NCI-H2081 (cell line): ENCODE measurements at places on chromosomes 5 and 9.
A peak's percentile ranks its signal among the peaks of the same experiment; 100 is the strongest.

DNA sequence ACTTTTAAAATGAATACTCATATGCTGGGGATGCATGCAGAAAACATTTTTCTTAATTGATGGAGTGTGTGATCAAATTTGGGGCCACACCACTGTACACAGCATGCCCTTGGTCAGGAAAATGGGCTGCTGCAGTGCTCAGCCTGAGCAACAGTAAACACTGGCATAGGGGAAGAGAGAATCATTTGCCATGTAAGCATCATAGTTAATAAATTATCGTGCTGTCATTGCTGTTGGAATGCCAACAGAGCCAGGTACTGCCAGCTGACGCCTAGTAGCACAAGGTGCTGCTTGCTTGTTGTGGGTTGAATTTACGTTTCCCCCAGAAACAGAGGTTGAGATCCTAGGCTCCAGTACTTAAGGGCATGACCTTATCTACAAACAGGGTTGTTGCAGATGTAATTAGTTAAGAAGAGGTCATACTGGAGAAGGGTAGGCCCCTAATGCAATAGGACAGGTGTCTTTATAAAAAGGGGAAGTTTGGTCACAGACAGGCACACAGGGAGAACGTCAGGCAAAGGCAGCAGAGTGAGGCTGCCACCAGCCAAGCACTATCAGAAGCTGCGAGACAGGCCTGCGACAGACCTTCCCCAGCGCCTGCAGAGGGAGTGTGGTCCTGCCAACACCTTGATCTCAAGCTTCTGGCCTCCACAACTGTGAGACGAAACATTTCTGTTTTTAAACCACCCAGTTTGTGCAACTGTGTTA is 25.3 kb downstream of the DAP start:
- no peak for DNase-seq

- DNase-seq = no peak
Measured at GRCh38 chr9:89212171-89212570, 33.6 kb upstream of the SHC3 start.

- no peak for DNase-seq
Measured at GRCh38 chr9:36868586-36869282, 165.3 kb downstream of the PAX5 start.

DNA sequence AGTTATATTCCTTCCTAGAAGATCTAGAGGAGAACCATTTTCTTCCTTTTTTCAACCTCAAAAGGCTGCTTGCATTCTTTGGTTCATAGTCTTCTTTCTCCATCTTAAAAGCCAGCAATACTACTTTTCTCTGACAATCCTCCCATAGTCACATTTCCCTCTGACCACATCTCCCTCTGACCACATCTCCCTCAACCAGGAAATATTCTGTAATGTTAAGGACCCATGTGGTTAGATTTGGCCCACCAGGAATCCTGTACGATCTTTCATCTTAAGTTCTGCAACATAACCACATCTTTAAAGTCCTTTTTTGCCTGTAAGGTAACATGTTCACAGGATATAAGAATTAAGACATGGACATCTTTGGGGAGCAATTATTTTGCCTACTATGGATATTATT is 179.4 kb upstream of the SPEF2 start:
- DNase-seq = no peak

DNA sequence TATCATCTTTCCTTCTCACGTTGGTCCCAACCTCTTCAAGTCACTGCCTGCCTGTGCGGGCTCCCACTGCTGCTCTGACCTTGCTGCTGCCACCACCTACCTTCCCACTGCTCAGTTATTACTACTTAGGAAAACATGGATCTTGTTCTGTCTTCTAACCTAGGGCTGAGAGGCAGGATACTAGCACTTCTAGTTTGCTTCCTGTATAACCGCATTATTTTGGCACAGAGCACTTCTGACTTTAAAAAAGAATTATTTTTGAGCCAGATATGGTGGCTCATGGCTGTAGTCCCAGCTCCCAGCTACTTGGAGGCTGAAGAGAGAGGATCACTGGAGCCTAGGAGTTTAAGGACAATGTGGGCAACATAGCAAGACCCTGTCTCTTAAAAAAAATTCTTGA is 135.4 kb upstream of the GNA14 start:
- DNase-seq = no peak

GRCh38 chr5:135718151-135718550 is 116.3 kb upstream of the SLC25A48 start:
- no peak for DNase-seq

- no peak for DNase-seq
Measured at GRCh38 chr5:6371079-6371810, 7.1 kb downstream of the MED10 start.

DNA sequence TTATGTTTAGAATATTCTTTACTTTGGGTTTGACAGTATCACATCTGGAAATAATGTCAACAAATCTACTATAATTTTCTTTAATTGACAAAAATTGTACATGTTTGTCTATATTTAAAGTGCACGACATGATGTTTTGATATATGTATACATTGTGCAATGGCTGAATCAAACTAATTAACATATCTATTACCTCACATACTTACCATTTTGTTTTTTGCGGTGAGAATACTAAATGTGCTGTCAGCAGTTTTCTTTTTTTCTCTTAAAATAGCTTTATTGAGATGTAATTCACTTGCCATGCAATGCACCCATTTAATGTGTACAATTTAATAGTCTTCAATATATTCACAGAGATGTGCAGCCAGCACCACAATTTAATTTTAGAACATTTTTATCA is 10.6 kb upstream of the C6 start:
- no peak for DNase-seq

DNA sequence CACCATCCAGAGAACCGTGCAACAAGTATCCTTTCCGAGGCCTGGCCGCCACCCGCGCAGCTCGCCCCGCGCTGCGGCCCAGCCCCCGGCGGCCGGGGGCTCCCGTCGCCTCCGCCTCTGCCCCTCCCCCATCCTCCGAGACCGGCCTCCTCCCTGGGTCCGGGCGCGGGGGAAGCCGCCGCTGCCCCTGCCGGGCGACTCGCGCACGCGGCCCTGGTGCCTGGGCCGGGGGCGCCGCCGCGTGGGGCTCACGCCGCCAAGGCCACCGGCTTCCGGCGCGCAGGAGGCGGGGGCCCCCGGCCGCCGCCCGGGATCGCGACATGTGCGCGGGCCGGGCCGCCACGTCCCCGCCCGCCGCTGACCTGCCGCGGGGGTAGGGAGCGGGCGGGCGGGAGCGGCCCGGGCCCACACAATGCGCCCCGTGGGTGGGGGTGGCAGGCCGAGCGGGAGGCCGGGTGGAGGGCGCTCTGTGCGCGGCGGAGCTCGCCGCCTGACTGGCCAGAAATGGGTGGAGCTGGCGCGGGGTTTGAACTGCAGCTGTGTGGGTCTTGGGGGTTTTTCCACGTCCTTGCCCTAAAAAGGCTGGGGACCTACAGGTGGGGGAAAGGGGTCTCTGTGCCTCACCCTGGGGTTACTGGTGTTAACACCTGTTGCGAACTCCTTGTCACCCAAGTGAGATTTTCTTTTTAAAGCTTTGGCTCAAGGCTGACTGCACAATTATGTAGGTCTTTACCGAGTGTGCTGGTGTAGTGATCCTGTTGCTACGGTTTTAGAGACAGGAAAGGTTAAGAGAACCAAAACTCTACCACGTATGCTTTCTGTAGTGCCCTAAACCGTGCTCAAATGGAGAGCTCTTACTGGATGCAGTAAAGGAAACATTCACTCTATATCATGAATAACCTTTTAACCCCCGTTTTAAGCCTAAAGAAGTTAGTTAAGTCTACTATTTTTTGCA is 32.3 kb downstream of the TNPO1 start:
- DNase-seq = peak; percentile 11

DNA sequence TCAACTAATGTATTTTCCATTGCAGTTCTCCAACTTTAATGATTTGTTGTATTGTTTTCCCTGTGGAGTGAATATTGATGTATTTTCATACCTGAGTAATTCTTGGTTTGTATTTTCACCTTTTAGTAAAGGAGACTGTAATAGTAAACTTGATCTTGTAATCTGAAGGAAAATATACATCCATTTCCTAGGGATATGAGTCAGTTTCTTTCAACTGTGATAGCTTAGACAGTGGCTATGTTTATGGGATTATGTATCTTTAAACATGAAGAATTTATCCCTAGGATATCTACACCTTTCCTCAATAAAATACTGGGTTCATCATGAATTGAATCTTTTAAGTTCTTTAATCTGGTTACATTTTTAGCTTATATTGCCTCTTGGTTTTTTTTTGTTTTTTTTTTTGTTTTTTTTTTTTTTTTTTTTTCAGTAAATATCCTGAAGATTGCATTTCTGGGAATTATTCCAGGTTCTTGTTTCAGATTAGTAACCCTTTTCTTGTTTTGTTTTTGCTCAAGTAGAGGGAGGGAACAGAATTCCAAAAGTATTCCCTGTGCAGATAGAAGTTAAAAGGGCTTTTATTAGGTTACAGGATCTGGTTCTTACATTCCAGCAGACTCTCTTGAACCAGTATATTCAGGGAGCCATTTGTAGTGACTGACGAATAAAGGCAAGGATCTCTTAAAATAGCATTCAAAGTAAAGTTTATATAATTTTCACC is 7.1 kb downstream of the WDR36 start:
- no peak for DNase-seq

DNA sequence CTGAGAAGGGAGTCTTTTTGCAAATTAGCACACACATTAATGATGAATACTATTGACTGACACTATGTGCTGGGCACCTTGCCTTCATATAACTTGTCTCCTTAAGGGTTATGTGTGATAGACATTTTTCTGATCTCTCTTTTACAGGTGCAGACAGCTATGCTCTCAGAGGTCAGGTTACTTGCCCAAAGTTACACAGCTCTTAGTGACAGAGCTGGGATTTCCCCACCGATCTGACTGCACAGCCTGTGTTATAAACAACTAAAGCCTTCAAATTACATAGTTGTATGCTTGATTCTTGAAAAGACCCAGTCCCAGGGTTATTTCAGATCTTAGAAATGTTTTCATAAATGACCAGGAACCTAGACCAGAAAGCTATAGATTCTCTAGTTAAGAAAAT is 462.7 kb downstream of the EBF1 start:
- no peak for DNase-seq

GRCh38 chr5:178673801-178674295 is 47.0 kb upstream of the CLK4 start:
- no peak for DNase-seq

GRCh38 chr5:160525471-160526261 is 104.0 kb downstream of the PTTG1 start:
- no peak for DNase-seq

- no peak for DNase-seq
Measured at GRCh38 chr9:77820293-77820954, 172.3 kb upstream of the GNA14 start.

DNA sequence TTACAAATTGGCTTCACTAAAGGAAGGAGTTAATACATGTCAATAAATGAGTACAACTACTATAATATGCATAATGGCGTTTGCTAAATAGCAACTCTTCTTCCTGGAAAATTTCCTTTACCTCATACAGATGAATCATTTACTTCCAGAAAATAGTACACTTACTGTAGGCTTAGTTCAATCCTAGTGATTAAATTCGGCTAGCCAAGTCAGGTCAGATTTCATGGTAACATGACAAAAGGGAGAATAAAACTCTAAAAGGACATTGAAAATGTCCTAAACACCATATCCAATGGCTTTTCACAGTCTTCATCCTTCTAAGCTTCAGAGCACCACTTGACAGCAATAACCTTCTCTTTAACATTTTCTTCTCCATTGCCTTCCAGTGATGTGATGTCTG is 42.1 kb upstream of the ZFAND5 start:
- DNase-seq = no peak

GRCh38 chr5:97854871-97855762 is 672.1 kb upstream of the RIOK2 start:
- no peak for DNase-seq

- DNase-seq = no peak
Measured at GRCh38 chr5:9790276-9790675, 160.1 kb upstream of the TAS2R1 start.

DNA sequence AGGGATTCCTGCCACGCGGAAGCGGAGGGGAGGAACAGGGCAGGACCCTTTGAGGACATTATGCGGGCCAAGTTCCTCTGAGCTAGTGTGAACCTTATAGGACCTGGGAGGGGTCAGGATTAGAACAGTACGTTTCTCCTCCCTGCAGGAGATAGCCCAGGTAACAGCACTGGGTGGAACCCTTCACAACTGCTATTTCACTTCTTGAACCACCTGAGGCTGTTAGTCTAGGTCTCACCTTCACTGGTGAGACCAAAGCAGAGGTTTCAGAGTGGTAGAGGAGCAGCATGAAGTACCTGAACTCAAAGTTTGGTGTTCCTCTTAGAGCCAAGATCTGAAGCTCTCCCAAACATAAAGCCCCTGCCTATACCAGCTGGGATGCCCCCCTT is 832 bp downstream of the EIF4EBP3 start:
- DNase-seq = no peak

DNA sequence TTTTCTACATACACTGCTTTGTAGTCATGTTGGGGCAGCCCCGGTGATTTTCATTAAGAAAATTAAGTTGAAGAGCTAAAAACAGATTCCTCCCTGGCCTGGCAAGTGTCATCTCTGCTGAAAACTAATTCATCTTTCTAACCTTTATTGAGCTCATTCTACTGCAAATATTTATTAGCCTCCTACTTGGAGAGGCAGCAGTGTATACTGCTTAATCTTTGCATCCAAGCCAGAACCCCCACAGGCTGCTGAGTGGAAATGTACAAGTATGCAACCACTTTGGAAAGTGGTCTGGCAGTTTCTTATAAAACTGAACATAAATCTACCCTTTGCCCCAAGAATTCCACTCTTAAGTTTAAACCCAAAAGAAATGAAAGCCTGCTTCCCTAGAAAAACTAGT is 223.4 kb downstream of the DRD1 start:
- no peak for DNase-seq

DNA sequence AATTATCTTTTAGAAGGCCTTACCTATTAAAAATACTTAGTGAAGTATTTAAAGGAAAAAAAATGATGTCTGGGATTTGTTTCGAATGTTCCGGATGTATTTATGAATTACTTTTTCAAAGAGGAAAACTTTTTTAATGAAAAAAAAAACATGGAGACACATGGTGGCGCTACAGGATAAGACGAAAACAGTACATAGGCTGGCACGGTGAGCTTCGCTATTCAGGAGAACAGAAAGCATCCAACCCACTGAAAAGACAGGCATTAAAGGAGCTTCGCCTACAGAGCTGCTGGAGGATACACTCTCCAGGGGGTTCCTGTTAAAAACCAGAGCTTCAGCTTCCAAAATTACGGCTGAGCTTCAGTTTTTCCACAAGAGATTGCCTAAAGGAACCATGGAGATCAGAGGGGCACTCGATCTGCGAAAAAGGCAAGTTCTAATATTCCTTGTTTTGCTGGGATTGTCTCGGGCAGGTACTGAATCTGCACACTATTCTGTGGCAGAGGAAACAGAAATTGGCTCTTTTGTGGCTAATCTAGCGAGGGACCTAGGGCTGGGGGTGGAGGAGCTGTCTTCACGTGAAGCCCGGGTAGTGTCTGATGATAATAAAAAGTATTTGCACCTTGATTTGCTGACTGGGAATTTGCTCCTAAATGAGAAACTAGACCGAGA is at the start of gene PCDHB14:
TSS of gene PCDHB14 (plus strand) at position 232 of the 672 bp plus-strand sequence. CDS start at position 395, 163 bp downstream.
- peak; percentile 26 for DNase-seq

DNA sequence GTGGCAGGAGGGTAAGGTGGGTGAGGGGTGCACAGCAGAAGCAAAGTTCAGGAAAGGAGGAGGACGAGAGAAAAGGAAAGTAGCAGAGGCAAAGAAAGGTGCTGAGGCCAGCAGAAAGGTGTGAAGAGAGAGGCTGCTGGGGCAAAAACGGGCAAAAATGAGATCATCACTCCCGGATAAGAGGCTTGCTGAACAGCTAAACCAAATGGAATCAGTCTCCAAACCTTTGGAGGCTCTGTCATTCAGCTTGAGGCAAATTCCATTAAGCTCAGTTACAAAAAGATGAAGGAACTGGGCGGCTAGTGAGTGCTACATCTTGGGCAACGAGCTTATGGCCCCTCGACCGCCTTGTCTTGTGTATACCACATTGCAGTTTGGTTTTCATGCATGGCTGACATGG is 136.4 kb downstream of the FSTL4 start:
- no peak for DNase-seq
